Stimulated activated CD8-positive, alpha-beta memory T cell treated with anti-CD3 and anti-CD28 coated beads, Interleukin-4, amount 100 ng/mL, for 48 hours (primary cell): ENCODE measurements at places on chromosomes 1 and 21.

- DNase-seq = no peak
Measured at GRCh38 chr1:53878492-53879105, 11.0 kb downstream of the YIPF1 start.

- DNase-seq = no peak
Measured at GRCh38 chr1:28457678-28458077, 48.2 kb upstream of the RCC1 start.

DNA sequence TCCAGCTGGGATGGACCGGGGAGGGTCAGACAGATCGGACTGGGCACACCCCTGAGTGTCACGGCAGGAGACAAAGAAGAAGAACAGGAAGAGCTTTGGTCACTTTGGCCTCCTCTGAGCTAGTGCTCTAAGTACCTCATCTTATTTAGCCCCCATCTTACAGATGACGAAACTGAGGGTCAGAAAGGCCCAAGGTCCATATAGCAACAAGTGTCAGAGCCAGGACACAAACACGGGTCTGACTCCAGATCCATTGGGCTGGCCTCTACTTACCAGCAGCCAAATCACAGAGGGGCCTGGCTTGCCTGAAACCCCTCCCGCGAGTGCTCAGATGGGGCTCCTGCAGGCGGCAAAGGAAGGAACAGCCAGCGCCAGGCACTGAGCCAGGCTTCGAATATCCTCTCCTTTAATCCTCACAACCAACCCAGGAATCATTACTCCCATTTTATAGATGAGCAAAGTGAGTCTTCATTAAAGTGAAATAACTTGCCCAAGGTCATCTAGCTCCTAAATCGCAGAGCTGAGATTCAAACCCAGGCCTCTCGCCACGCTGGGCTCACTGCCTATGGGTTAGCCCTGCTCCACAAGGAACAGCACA is 25.7 kb upstream of the SELENON start:
- DNase-seq = no peak

DNA sequence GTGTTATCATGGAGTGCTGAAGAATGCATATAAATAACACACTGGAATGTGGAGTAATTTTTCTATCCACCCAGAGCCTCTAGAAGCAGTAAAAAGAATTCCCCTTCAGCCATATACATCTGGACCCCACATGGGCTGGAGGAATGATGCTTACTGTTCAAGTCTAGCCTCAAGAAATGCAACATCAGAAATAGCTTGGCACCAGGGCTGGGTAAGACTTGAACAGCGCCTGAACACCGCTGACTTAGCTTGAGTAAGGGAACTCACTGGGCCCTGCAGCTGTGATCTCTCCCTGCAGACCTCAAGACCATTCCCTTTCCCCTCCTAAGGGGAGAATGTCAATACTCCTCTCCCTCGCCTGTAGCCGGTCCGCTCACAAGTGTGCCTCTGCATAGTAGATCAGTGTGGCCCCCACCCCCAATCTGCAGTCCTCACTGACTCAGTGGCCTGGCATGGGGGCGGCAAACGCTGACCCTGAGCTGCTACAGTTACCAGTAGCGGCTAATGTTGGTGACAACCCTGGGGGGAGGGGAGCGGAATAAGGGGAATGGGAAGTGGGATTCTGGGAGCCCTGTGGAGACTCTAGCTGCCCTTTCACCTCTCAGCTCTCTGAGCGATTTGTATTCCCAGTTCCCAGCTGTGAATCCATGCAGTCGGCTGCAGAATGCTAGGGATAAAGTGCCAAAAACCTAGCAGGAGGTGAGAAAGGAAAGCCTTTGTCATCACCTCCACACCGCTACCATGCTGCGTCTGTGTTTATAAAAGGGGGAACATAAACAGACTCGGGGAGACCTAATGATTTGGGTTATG is 483.9 kb downstream of the DISC1 start:
- DNase-seq = no peak

DNA sequence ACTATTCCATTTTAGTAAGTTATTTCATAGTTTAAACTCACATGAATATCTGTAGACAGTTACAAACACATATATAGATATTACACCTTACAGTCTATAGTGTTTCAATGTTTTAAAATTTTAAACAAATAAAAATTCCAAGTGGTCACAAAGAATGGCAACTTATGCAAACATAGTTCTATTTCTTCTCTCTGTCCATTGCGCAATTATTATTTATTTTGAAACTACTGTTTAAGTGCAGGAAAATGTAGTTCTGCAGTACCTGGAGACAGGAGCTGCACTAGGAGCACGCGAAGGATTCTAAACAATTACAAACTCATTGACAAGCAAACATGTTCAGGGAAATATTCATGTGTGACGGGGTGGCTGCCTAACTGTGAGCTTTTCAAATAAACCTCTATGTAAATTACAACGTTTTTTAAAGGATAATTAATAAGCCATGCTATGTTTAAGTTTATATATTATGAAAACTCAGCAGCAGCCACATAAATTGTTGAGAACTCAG is 312.0 kb upstream of the DUSP10 start:
- no peak for DNase-seq
